Stimulated activated CD8-positive, alpha-beta memory T cell treated with anti-CD3 and anti-CD28 coated beads, Interleukin-15, amount 100 ng/mL, for 48 hours (primary cell): ENCODE measurements at places on chromosomes 1 and 21.

DNA sequence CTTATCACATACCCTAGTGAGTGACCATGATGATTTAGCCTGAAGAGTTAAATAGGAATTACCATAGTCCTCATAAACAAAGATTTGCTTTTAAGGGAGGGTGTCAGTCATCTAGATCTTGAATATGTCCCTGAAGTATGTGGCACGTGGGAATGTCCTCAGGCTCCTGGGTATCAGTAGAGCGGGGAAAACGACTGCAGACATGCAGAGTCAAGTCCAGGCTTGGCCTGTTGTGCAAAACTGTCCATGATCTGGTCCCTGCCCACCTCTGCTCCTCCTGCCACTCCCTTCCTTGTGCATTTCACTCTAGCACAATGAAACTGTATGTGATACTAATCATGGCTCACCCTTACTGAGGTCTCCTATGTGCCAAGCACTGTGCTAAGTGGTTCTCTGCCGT lies 12.9 kb downstream of the MOV10 start:
- no peak for DNase-seq

DNA sequence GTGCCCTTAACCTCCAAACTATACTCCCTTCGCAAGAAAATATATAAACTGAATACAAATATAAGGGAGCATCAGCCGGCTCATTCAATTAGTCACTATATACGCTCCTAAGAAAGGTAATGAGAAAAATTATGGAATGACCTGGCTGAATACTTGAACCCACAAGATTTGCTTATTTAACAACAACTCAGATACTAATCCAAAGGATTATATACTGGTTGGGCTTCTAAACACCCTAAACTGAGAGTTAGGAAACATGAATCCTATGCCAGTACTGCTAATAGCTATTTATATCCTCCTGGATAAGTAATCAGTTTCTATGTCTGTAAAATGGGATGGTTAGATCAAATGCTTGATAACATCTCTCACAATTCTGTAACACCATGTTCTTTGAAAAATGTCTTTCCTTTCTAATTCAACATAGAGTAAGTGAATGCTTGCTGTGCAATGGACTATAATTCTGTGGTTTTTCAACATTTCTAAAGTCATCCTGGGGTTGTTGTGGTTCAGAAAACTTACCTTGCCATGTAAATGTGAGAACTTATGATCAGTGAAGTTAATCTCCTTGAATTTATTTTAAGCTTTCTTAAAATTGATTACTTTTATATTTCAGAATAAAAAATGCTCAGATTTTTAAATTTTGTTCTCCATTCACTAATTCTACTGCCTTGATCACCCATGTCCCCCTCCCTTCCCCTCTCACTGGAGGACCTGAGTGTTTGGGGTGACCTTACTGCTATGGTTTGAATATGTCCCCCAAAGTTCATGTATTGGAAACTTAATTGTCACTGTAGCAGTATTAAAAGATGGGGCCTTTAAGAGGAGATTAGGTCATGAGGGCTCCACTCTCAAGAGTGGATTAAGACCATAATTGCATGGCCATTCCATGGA lies 14.5 kb downstream of the DUSP10 start:
- no peak for DNase-seq

GRCh38 chr1:27862671-27863537 lies 9.4 kb upstream of the THEMIS2 start:
- no peak for DNase-seq

GRCh38 chr1:101301446-101302057 lies 64.7 kb downstream of the S1PR1 start:
- DNase-seq, result no peak

- no peak for DNase-seq
Measured at GRCh38 chr1:230199554-230199953, 132.5 kb downstream of the GALNT2 start.

DNA sequence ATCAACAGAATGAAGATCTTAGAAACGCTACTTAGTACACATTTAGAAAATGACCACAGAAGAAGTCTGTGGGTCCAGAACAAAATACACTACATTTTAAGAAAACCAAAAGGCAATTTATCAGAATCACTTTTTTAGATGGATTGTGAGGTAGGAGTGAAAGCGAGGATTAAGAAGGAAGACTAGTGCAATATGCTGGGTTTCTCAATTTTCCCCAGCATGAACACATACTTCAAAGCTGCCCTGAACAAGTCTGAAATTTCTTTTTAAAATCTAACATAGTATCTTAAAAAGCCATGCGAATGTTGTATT lies 200.5 kb downstream of the SLC45A1 start:
- no peak for DNase-seq

- no peak for DNase-seq
Measured at GRCh38 chr1:42312576-42313212, 22.3 kb downstream of the FOXJ3 start.

DNA sequence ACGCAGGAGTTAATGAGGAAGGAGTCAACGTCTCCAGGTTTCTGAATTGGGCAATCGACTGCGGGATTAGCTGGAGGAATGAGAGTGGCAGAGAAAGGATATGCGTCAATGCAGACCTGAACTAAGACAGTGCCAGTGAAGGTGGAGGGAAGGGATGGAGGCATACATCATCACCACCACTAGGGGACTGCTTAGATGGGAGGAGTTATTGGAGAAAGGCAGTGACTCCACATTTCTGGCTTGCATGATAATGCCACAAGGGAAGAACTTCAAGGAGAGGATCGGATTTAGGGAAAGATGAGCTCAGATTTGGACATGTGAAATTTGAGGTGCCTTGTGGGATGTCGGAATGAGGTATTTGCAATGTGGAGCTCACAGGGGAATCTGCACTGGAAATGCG lies 17.5 kb downstream of the VASH2 start:
- no peak for DNase-seq

DNA sequence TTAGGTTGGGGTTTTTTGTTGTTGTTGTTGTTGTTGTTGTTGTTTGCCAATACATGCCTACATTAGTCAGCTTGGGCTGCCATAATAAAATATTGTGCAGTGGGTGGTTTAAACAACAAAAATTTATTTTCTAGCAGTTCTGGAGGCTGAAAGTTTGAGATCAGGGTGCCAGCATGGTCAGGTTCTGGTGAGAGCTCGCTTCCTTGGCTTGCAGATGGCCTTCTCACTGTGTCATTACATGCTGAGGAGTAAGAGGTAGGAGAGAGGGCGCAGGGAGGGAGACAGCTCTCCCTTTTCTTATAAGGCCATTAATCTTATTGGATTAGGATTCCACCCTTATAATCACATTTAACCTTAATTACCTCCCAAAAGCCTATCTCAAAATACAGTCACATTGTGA lies 52.7 kb downstream of the DIRAS3 start:
- DNase-seq, result no peak

DNA sequence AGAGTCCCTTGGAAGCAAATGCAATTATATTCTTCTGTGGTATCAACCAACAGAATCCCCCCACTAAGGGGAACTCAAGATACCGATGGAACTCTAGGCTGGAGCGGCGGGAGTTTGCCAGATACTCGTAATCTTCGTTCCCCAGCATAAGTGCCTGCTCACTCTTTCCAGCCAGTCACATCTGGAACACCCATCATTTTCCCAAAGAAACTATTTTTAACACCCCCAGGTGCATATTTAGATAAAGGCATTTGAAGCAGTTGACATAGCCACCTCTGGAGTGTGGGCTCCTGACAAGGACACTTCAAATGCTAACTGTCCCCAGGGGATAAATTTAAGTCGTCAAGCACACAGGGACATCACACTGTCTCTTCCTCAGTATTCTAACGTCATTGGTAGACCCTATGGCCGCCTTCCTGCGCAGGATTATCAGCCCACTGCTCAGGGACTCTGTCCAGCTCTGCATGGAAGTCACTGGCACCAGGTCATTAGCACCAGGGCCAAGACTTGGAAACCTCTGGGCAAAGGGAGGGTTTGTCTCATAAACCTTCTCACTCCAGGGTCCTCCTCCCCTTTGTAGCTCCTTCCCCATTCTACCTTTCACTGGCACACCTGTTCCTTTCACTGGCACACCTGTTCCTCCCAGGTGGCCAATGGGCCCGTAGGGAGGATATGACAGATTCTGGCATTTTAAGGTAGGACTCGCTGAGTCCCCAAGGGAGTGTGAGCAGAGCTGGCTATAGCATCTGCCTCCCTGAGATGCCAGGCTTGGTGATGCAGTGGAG lies 48.8 kb downstream of the H3-3A start:
- no peak for DNase-seq

GRCh38 chr1:5108740-5109139 lies 454.3 kb downstream of the AJAP1 start:
- DNase-seq, result no peak

DNA sequence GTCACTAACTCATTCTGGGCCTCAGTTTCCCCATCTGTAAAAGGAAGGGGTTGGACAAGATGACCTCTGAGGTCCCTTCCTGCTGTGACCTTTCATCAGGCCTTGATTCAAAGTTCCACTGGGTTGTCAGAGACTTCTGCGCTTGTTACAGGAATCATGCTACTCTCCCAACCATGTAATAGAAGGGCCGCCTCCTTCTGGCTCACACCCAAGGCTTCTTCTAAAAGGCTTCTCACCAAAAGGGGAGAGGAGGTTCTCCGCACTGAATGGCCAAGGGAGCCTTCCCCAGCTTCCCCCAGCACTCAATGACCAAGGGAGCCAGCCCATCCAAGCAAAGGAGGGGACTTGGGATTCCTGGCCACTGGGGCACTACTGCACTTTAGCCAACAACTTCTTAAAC lies 42.7 kb downstream of the GRHL3 start:
- no peak for DNase-seq

DNA sequence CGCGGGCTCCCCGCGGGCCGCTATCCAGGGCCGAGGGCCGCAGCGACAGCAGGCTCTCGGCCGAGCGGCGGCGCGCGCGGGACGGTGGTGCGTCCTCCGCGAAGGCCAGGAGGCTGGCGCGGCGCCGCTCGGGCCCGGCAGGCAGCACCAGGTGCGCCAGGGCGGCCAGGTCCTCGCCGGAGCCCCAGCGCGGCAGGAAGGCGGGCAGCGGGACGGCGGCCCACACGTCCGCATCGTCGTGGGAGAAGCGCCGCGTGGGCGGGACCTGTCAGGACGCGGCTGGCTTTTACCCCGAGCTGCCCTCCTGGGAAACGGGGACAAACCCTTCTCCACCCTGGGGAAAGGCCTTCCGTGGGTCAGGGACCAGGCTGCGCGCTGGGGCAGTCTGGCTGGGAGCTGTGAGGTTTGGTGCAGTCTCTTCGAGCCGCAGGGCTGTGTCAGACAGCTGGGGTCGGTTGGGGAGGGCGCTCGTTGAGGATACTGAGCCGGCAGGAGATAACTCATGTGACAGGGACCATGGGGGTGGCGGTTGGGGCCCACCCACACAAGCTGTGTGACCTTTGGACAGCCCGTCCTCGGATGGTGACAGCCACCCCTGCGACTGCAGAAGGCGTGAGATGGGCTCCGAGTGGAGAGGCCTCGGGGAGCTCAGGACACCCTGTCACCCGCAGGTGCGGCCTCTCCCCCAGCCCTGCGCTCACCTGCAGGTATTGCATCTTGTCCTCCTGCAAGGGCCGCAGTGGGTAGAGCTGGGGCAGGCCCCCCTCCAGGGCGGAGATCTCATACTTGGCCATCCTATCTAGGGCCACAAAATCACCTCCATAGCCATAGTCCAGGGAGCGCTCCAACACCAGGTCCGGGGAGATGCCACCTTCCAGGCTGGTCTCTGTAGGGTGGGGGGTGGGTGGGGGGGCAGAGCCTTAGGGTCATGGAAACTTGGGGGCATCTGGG lies 6.0 kb downstream of the HES3 start:
- DNase-seq, result no peak

GRCh38 chr1:43171312-43171875 lies 696 bp downstream of the EBNA1BP2 start:
- no peak for DNase-seq

- no peak for DNase-seq
Measured at GRCh38 chr21:26085127-26085526, 85.4 kb downstream of the APP start.

DNA sequence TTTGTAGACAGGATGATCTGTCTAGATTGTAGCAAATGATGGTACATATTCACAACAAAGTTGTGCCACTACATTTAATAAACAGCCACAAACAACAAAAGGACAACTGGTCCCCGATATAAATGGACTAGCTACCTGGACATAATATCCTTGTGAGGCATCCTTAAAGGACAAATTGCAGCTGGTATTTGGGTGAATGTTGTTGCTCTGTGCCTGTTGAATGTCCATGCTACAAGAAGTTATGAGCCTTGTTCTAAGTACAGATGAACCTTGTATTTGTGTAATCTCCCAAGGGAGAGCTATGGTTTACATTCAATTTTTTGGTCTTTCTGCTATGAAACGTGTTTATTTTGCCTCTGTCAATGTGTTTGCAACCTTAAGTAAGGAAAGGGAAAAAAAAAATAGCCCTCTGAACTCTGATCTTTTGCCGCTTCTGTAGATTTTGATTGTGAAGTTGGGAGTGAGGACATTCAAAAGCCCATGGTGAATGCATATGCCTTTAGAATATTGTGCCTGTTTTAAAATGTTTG lies 26.5 kb downstream of the SFT2D2 start:
- DNase-seq, result no peak

GRCh38 chr1:239233626-239234025 lies 152.7 kb upstream of the CHRM3 start:
- DNase-seq, result no peak

DNA sequence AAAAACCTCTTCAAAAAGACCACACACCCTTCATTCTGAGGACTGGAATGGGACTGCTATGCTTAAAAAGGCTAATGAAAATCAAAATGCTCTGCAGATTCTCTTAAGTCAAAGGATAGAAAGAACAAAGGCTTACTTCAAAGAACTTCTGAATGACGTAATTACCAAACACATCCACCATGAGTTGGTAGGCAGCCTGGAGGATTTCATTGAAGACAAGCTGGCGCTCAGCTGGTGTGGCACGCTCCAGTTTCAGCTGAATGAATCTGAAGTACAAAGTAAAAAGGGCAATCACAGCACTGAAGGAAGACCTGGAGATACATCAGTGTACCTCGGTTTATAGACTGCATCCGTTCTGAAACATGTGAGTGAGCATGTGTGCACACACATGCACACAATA lies 43.5 kb upstream of the SDC3 start:
- DNase-seq, result no peak

DNA sequence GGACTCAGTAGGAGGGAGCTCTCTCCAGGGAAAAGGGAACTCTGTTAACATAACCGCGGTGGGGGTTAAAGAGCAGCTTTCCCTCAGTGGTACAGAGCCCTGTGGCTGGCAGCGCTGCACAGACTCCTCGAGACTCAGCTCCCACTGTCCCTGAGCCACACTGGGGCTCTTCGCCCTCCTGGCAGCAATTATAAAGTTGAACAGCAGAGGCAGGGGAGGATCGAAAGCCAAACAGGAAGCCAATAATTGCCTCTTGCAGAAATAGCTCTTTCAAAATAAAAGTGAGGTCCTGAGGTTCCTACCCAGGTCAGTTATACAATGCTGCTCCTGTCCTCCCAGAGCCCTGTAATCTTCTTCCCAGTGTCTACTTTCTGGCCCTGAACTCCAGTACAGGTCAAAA lies 77.0 kb downstream of the FAM78B start:
- DNase-seq, result no peak

GRCh38 chr1:63955370-63956145 lies 181.7 kb downstream of the ROR1 start:
- DNase-seq, result no peak
